ENCODE measurements at places on chromosomes 5 and 9.
A peak's percentile ranks its signal among the peaks of the same experiment; 100 is the strongest.

- H3K27me3 ChIP-seq = no peaks in the 10 kb centered on the region
- H3K27ac ChIP-seq = no peak overlapping the region
- DNase-seq = no peak
- no peak overlapping the region for H3K4me3 ChIP-seq
- H3K36me3 ChIP-seq = no peaks in the 10 kb centered on the region
These were observed 196.2 kb downstream of the PCSK1 start for GRCh38 chr5:96236831-96237230.

DNA sequence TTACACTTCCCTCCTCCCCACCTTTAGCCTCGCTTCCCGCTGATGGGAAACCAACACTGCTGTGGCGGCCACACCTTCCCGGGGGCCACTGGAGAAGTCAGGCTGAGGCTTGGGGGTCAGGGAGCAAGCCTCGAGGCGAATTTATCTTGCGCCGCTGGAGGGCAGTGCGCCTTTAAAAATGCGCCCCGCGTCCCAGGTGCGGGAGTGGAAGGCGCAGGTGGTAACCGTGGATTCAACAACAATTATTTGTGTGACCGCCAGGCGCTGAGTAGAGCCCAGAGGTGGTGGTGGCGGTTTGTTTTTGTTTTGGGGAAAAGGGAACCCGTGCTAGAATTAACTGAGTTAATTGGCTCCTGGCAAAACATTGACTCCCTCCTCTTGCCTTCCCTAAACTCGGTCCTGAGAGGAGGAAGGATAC is 1.1 kb downstream of the CFAP77 start:
- H3K27me3 ChIP-seq = no peaks in the 10 kb centered on the region
- no peaks in the 10 kb centered on the region for H3K36me3 ChIP-seq
- DNase-seq = peak; percentile 51
- peak overlapping the region; percentile 42 for H3K4me3 ChIP-seq

DNA sequence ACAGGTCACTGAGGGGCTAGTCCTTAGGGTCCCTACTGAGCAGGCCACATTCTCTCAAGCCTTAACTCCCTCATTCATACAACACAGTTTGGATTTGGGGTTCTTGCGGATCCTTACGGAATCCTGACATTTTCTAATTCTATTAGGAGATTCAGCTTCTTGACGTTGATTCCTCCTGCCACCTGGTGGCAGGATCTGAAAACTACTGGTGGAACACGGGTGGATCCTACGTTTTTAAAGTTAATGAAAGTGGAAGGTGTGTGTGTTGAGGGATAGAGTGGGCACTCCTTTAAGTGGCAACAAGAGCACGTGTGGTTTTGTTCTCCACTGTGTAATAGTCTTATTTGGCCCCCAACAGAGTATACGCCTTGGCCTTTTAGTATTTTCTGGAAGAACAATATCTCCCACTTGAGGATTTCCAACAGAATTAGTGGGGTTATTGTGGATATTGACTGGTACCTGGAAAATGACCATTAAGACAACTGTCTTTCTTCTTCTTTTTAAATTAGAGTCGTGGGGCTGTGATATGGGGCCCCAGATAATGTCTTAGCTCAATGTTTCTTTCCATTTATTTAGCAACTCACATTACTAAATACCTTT is 25.2 kb downstream of the SLC28A3 start:
- H3K4me3 ChIP-seq = no peak overlapping the region
- no peaks in the 10 kb centered on the region for H3K4me1 ChIP-seq
- peak; percentile 49 for DNase-seq
- no peaks in the 10 kb centered on the region for H3K36me3 ChIP-seq
- H3K27me3 ChIP-seq = no peaks in the 10 kb centered on the region
- no peak overlapping the region for H3K27ac ChIP-seq

DNA sequence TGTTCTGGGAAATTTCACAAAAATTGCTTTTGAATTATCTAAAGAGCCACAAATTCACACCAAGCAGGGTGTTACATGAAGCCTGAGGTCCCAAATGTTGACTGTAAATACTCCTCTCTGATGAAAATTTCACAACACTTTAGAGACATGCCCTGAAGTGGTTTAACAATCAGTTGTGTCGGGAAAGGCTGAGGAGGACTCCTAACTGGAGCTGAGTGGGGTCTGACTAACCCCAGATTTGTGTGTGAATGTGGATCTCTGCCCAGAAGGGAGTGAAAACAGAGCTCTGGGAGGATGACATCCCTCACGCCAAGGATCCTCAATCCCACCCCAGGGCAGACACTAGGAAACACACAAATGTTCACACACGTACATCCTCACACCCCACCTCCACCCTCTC is 31.1 kb upstream of the GRXCR2 start:
- H3K27me3 ChIP-seq = no peaks in the 10 kb centered on the region
- H3K4me3 ChIP-seq = no peak overlapping the region
- H3K4me1 ChIP-seq = no peaks in the 10 kb centered on the region

DNA sequence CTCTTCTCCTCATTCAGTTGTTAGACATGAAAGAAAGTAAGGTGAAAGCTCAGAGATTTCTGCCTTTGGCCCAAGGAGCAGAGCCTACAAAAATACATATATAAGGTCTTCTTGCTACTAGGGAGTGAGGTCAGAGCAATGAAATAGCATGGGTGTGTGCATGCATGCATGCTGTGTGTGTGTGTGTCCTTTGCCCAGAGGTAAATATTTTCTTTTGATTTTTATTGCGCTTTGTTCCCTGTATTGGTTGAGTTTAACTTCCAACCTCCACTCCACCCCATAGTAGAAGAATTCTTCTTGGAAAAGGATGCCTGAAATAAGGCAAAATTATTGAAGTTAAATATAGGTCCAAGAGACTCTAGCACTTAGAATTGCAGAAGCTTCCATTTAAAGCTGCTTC is 248.0 kb upstream of the PTGER4 start:
- H3K4me3 ChIP-seq = no peak overlapping the region
- H3K36me3 ChIP-seq = no peaks in the 10 kb centered on the region

GRCh38 chr5:132370181-132370970 is 866 bp downstream of the SLC22A5 start:
- peak overlapping the region; percentile 72 for H3K4me3 ChIP-seq
- H3K27me3 ChIP-seq = no peaks in the 10 kb centered on the region
- no peaks in the 10 kb centered on the region for H3K36me3 ChIP-seq
- H3K27ac ChIP-seq = peak overlapping the region; percentile 91
- no peak for DNase-seq

- no peak overlapping the region for H3K27ac ChIP-seq
- H3K36me3 ChIP-seq = no peaks in the 10 kb centered on the region
- H3K4me3 ChIP-seq = no peak overlapping the region
- DNase-seq = no peak
- no peaks in the 10 kb centered on the region for H3K4me1 ChIP-seq
These were observed 21.6 kb upstream of the NNT start for GRCh38 chr5:43581398-43581797.

DNA sequence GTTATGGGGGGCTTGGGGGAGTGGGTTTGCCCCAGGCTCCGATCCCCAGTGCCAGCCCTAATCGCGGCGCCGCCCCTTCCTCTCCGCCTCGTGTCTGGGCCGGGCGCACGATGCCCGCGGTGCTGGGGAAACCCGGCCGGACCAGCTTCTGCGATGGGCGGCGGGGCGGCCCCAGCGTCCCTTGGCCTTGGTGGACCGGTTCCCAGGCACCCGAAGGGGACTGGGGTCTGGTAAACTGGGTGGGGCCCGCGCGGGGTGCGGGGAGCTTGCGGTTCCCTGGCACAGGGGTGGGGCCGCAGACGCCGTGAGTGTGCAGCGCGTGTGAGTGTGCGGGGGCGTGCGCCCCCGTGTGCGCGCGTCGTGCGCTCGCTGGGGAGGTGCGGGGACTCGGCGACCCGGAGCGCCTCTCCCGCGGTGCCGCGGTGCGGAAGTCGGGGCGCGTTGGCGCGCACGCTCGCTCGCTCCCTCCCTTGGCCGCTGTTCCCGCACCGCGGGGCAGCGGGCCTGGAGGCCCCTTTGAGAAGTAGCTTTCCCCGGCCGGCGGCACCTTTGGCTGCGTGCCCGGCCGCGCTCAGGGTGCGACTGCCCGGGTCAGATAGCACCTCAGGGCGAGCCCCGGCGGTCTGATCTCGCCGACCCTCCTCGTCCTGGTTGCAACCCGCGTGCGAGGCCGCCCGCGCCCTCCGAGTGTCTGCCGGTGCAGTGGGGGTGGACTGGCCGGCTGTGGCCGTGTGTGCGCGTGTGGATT is 568 bp downstream of the MACIR start:
- H3K27me3 ChIP-seq = no peaks in the 10 kb centered on the region
- peak; percentile 71 for DNase-seq
- H3K36me3 ChIP-seq = no peaks in the 10 kb centered on the region
- no peaks in the 10 kb centered on the region for H3K4me1 ChIP-seq
- H3K4me3 ChIP-seq = peak overlapping the region; percentile 79
- H3K27ac ChIP-seq = peak overlapping the region; percentile 63

DNA sequence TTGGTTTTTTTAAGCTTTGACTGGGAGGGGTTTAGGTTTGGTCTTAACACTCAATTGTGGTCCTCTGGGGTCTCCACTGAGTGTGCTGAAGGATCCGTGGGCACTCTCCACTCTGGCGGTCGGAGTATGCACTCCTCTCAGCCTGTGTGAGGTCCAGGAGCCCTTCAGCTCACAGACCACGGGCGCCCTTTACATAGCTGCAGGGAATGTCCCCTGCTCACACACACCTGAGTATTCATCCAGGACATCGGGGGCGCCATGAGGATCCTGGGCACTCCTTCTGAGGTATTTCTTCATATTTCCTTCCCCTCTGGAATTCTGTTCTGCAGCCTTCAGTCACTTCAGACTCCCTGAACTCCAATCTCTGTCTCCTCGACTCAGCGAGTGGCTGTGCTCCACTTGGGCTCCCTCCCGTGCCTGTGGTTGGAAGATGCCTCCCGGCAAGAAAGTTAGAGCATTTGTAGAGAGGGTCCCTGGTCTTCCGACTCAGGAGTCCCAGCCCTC is 12.5 kb downstream of the TRIP13 start:
- no peak overlapping the region for H3K4me3 ChIP-seq
- DNase-seq = no peak
- H3K4me1 ChIP-seq = no peaks in the 10 kb centered on the region
- H3K27me3 ChIP-seq = no peaks in the 10 kb centered on the region
- H3K36me3 ChIP-seq = no peaks in the 10 kb centered on the region

DNA sequence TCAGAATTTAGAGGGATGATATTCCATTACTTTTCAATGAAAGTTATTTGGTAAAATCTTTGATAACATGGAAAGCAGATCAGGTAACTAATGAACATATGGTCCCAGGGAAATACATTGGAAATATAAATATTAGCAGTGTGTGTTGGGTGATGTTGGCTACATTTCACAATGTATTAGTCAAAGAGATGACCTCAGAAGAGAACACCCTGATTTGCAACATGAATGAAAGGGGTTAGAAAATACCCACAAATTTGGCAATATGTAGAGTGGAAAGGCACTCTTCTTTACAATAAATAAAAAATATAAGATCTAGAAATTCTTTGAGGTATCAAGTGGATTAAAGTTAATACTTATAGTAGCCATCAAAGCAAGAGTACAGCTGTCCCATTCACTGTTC is 606.7 kb downstream of the PSAT1 start:
- no peak overlapping the region for H3K4me3 ChIP-seq
- no peaks in the 10 kb centered on the region for H3K36me3 ChIP-seq
- no peak for DNase-seq
- no peaks in the 10 kb centered on the region for H3K27me3 ChIP-seq
- no peaks in the 10 kb centered on the region for H3K4me1 ChIP-seq
- H3K27ac ChIP-seq = no peak overlapping the region

GRCh38 chr5:73587923-73588322 is 22.4 kb downstream of the UTP15 start:
- no peak for DNase-seq
- no peaks in the 10 kb centered on the region for H3K36me3 ChIP-seq
- no peaks in the 10 kb centered on the region for H3K4me1 ChIP-seq
- no peaks in the 10 kb centered on the region for H3K27me3 ChIP-seq
- H3K4me3 ChIP-seq = no peak overlapping the region
- no peak overlapping the region for H3K27ac ChIP-seq

DNA sequence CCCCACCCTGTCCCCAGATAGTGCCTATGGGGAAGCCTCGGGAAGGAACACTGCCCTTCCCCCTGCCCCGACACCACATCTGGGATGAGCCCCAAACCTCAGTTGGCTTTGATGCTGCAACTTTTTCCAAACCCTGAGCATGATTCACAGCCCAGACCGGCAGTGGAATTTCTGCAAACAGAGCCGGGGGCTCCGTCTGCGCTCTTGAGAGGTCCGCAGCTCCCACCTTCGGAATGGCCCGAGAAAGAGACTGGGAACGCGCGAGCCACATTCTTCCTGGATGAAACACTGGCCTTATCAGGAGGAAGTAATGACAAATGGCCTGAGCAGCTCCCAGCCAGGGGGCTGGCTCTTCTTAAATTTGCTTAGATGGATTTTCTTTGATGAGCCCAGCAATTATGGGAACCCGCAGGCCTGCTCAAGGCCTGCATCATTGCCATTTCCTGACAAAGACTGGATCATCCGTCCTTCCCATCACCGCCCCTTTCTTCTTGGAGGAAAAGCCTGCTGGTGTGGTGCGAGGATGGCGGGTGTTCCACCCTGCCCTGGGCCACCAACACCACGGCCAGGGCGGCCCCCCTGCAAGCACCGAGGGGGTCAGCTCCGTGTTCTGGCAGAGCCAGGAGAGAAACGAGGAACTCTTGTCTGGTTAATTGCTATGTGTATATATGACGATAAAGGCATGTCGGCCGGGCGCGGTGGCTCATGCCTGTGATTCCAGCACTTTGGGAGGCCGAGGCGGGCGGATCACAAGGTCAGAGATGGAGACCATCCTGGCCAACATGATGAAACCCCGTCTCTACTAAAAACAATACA is 38.8 kb upstream of the COL5A1 start:
- H3K36me3 ChIP-seq = no peaks in the 10 kb centered on the region
- H3K4me1 ChIP-seq = no peaks in the 10 kb centered on the region
- H3K27me3 ChIP-seq = no peaks in the 10 kb centered on the region
- no peak overlapping the region for H3K4me3 ChIP-seq
- no peak overlapping the region for H3K27ac ChIP-seq
- no peak for DNase-seq

DNA sequence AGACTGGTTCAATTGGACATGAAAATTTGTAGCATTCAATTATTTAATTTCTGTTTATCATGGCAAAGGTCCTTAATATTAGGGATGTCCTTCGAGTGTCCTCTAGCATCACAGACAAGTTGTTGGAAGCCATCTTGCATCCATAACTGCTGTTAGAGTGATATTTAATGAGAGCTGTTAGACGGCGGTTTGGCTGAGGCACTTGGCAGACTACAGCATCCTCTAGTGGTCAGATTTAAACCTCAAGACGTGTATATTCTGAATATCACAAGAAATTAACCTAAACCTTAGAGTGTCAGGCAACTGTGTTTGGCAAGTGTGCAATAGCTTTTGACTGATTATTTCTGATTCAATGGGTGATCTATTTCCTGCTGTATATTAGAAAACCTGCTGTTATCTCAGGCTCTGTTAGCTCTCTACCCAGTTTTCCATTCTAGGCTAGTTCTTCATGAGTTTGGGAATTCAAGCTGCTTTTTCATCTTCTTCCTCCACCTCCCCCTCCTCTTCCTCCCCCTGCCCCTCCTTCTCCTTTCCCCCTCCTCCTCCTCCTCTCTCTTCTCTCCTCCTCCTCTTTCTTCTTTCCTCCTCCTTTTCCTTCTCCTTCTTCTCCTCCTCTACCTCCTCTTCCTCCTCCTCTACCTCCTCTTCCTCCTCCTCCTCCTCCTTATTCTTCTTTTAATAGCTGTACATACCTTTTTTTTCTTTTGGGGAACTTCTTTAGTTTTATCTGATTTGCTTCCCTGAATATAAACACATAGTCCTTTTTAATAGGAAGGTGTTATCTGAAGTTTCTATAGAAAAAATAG is 8.6 kb downstream of the SPINK1 start:
- no peaks in the 10 kb centered on the region for H3K27me3 ChIP-seq
- H3K36me3 ChIP-seq = no peaks in the 10 kb centered on the region
- H3K27ac ChIP-seq = no peak overlapping the region

Data from naive thymus-derived CD4-positive, alpha-beta T cell (primary cell).